ENCODE measurements at places on chromosomes 7 and 10. TPM values are rescaled to one million over a fixed set of nuclear protein-coding genes. Genes with fewer than 3 reads are reported as not detected.

- no peak for DNase-seq
Observed at GRCh38 chr7:67661-68395, 124.5 kb upstream of the FAM20C start.

DNA sequence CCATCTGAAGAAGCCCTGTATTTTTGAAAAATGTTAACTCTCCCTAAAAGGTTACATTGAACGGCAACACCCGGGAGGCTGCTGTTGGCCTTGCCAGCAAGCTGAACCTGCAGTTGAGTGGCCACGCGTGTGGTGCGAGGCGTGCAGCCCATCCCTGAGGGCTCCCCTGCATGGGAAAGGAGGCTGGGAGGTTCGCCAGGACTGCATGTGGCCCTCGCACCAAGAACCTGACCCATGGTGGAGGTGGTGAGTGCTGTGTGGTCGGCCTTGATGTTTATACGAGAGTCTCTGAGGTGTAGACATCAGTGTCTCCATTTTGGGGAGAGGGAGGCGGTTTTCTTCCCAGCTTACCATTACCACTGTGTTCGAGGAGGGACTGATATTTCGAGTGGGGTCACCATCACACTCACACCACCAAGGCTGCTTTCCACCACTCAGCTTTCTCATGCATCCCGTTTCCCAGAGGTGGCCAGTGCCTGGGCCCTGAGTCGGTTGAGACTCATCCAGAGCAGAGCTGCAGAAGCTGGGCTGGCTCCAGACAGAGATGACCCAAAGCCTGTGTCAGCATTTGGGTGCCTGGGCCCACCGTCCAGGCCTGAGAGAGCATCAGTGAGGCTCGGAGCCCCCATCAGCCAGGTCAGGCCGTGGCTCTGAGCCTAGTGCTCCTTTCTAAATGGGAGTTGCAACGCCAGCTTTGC is 222.6 kb downstream of the EBF3 start:
- no peak for DNase-seq

DNA sequence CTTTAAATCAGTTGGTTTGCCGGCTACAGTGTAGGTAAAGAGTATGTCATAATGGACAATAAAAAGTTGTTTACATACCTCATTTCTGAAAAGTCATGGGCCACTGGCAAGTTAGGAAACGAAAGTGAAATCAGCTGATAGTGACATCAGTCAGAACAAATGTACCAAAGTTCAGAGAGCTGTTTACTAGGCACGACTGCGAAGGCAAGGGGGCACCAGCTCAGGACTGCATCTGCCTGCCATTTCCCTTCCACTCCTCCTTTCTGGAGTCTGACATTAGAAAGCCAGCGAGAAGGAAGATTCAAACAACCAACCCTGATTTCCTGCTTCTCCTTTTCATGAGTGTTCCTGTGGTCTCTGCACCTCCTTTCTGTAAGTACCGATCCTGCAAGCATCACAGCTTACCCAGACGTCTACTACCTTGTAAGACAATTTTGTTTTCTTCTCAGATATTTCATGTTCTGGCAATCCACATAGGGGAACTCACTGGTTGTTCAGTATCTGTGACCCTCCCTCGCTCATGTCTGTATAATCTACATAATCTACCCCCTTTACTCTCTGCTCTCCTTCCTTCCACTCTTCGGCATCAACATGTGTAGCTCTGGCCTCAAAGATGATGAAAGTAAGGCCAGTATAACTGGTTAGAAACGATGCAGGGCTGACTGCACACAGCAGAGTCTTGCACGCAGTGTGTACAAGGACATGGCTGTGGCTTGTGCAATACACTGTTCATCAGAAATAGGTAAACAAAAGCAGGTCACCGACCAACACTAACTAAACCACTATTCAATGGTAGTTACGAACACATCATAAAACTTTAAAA is at the start of gene TMEM140:
TSS of gene TMEM140 (plus strand) at position 174 of the 823 bp plus-strand sequence. CDS start 16,370 bp downstream, outside the sequence.
- no peak for DNase-seq

- no peak for DNase-seq
Observed at GRCh38 chr7:46848944-46849343, 733.0 kb downstream of the TNS3 start.

DNA sequence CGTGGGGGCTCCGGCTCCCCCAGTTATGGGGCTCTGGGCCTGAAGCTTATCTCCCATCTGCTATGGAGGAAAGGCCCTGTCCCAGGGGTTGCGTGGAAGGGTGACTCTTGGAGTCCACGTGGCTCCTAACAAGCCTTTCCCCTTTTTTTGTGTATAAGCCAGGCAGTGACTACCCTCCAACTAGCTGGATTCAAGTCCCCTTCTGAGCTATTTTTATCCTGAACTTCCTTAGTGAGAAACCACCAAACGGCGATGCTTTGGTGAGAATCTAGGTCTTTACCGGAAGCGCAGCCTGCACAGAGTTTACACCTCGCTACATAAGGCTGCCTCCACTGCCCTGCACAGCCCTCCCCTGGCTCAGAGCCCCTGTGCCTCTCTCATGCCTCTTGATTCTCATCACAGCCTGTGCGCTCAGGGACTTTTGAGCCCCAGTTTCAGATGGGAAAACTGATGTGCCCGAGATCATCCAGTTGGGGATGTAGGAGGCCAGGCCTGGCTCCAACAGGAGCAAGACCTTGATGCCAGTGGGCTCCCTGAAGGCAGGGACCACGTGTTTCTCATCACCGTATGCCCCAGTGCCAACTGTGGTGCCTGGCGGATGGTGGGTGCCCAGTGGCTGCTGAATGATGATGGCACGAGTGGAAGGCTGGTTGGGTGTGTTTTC is 102.3 kb upstream of the PPIF start:
- DNase-seq, result no peak

- DNase-seq, result no peak
Observed at GRCh38 chr10:34016576-34016975, 682.1 kb upstream of the NRP1 start.

DNA sequence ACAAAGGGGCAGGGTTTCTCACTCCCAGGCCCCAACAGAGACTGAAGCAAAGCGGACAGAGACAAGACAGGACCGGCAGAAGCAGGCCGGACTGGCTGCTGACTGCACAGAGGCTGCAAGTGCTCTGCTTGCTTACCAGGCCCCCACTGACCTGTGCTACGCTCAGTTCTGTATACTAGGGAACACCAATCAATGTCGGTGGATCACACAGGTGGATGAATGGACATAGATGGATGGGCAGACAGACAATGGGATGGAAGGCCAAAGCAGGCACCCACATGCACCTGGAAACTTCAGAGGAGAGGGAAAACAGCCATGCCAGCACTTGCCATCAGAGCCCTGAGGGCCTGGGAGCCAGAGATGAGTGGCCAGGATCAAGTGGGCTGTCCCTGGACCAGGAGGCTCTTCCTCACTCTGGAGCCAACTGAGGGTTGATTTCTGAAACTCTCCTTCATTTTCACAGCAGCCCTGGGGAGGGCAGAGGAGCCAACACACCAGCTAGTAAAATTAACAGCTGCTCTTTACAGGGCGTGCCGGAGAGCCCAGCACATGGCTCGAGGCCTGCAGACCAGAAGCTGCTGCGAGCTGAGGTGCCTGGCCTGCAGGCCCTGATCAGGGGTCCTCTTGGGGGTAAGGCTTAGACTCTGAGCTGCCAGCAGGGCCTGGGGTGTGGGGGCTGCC is 243.6 kb downstream of the KCNMA1 start:
- no peak for DNase-seq

DNA sequence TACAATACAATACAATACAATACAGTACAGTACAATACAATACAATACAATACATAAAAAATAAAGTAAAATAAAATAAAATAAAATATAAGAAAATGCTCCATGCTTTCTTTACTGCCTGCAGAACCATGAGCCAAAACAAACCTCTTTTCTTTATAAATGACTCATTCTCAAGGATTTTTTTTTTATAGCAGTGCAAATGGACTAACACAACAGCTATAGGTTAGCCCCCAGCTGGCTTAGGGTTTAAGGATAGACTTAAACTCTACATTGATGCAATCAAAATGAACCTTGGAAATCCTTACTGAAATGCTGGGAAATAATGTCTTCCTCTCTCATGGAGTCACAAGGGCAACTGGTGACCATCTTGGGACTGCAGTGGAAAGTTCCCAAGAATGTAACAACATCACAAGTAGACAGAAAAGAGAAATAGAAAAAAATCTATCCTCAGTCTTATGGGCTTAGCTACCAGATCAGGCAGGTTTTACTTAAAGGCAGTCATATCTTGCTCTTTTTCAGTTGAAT is 348.9 kb downstream of the ARL4A start:
- DNase-seq, result no peak

DNA sequence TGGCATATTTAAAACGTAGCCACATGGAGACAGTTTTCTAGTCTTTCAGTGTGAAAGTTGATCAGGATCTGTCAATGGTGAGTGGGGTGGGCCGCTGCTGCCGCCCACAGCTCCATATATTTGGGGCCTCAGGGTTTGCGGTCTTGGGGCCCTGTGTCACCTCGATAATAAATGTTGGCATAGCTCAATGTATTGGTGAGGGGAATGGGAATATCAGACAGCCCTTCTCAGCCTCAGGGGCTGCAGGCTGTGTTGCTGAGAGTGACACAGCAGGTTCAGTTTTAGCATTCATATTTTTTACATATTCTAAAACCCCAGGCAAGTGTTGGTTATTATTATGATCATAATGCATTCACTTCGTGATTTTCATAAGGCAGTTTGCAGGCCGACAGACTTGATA is 5.3 kb downstream of the CDH23 start:
- no peak for DNase-seq

- peak; percentile 80 for DNase-seq
Observed at GRCh38 chr7:44145969-44146911, 5.1 kb upstream of the MYL7 start.

DNA sequence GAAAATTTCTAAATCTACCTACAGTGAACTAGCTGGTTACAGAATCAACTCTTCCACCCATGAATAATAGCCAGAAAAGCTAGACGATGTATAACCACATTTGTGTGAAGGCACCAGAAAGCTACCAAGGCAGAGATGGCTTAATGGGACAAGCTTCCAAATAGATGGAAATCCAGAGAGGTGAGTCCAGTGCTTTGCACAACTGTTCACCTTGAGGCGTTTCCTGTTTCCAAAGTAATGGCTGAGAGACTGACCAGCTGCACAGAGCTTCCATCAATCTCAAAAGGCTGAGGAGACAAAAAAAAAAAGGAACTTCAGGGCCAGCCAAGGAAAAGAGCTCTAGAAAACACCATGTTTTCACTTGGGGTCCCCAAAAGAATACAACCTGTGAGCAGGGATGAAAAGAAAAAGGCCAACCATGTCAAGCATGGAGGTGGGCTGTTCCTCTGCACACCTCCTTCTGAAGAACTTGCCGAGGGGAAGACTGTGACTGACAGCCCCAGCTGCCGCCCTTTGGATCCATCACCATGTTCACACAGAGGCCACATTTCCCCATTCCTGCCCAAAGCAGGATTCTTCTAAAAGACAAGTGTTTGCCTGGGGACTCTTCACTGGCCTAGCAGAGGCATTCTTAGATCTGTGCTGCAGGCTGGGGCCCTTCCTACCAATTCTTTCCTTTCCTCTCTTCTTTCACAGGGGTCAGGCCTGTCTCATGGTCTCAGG is 72.9 kb downstream of the ARHGAP21 start:
- DNase-seq, result no peak

The VSTM2A gene
- 7.9 TPM for polyA plus RNA-seq

The VWDE gene
- polyA plus RNA-seq, result 1.4 TPM

The SORBS1 gene
- polyA plus RNA-seq, result 26.5 TPM

All from adrenal gland (tissue), 19 donors.